ENCODE measurements at places on chromosomes 1 and 21. TPM values are rescaled to one million over a fixed set of nuclear protein-coding genes. Genes with fewer than 3 reads are reported as not detected.

CXADR gene
- total RNA-seq = 12.2 TPM

GRCh38 chr1:101902199-101902598, 94.5 kb downstream of the OLFM3 start:
- no peak for DNase-seq
- no peak overlapping the region for H3K27ac ChIP-seq
- no peaks in the 10 kb centered on the region for H3K36me3 ChIP-seq
- no peaks in the 10 kb centered on the region for H3K27me3 ChIP-seq
- H3K4me1 ChIP-seq = no peaks in the 10 kb centered on the region

GRCh38 chr1:244969355-244970235, 105.3 kb upstream of the HNRNPU start:
- peak overlapping the region; percentile 99 for H3K27ac ChIP-seq
- peak overlapping the region; percentile 66 for H3K4me3 ChIP-seq
- H3K4me1 ChIP-seq = peaks cover 25% of the 10 kb centered on the region
- no peaks in the 10 kb centered on the region for H3K27me3 ChIP-seq
- no peaks in the 10 kb centered on the region for H3K36me3 ChIP-seq

GRCh38 chr21:44471996-44472395, 16.7 kb downstream of the LRRC3 start:
- DNase-seq = no peak
- H3K27me3 ChIP-seq = no peaks in the 10 kb centered on the region
- H3K27ac ChIP-seq = no peak overlapping the region

DNA sequence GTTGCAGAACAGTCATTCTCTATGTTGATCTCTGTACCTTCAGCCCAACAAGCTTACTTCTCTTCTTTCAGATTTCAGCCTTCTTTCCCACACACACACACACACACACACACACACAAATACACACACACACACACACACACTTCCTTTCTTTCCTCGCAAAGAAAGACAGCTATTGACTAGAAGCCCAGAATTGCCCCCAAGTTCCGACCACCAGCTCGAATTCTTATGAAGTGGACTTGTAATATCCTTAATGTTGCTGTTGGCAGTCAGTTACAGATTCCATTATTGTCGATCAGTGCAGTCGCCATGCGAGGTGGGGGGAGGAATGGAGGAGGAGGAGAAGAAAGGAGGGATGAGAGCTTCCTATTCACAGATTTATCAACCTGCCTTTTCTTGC, 125.5 kb downstream of the CLEC20A start:
- DNase-seq = peak; percentile 72
- H3K27me3 ChIP-seq = no peaks in the 10 kb centered on the region
- no peaks in the 10 kb centered on the region for H3K36me3 ChIP-seq
- no peak overlapping the region for H3K27ac ChIP-seq
- peaks cover 8% of the 10 kb centered on the region for H3K4me1 ChIP-seq

DNA sequence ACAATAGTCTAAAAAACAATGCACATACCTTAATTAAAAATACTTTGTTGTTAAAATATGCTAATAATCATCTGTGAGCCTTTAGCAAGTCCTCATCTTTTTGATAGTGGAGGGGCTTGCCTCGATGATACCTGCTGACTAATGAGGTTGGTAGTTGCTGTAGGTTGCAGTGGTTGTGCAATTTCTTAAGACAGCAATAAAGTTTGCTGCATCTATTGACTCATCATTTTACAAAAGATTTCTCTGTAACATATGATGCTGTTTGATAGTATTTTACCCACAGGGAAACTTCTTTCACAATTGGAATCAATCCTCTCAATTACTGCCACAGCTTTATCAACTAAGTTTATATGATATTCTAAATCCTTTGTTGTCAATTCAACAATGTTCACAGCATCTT, 7.6 kb downstream of the C1orf87 start:
- no peaks in the 10 kb centered on the region for H3K4me1 ChIP-seq
- DNase-seq = no peak
- no peaks in the 10 kb centered on the region for H3K27me3 ChIP-seq
- H3K4me3 ChIP-seq = no peak overlapping the region

Data from endothelial cell of umbilical vein (primary cell).